Muscle of arm (tissue), 14 donors: ENCODE measurements at places on chromosomes 12 and 14.

DNA sequence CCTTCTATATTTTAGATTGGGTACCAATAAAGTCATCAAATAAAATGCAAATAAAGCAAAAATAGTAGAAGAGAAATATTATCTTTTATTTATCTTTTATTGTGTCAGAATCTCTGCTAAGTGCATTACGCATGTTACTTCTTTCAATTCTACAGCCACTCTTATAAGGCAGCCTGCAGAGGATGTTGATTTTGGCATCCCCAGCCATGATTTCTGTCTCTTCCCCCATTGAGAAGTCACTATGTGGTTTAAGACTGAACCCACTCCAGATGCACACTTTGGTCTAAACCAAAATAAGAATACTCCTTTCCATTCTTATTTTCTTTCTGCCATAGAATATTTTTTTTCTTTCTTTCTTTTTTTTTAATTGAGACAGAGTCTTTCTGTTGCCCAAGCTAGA lies 56.0 kb upstream of the ACSS3 start:
- DNase-seq, result no peak

- DNase-seq, result no peak
These were observed 319.9 kb downstream of the EGLN3 start for GRCh38 chr14:33631021-33631420.

DNA sequence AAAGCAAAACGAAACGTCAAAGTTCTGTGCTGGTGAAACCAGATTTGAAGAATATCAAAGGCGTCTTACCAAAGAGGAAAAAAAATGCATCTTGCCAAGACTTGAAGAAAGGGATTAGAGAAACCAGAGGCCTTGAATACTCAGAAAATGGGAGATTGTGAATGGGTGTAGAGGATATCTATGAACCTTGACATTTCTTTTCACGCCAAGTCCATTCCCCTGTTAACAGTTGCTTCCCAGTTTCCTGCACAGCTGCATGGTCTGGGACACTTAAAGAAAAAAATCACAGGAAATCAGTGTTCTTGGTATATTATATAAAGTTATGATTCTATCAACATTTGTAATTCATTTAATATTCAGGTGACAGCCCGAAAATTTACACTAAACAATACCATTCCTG lies 1.4 kb upstream of the GTF2A1 start:
- peak; percentile 20 for DNase-seq

DNA sequence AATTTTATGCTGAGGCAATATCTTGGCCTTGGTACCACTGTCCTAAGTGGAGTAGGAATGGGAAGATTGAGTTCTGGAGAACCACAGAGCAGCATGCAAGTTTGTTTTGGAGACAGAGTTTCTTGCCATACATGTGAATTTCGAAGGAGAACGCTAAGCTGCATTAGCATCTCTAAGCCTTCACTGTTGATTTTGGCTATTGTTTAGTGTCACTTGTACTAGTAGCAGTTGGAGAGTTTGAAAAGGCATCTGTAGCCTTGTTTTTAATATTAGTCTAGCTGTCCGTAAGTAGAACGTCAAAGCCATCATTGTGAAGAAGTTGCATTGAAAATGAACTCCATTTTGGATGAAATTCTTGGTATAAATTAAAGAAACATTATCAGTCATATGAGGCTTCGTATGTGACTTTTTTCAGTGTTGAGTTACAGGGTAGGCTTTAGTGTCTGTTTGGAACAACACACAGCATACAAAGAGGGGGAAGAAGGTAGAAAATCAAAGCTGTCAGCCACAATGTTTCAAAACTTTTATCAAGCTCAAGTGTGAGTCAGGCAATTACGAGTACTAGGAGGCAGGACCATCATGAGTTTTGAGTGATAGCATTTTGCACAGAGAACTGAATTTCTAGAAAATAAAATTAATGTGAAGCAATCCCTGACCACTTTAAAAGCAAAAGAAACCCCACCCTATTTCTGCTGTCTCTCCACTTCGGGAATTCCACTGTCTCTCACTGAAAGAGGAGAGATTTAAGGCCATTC lies 70.2 kb upstream of the NAV3 start:
- DNase-seq, result no peak

DNA sequence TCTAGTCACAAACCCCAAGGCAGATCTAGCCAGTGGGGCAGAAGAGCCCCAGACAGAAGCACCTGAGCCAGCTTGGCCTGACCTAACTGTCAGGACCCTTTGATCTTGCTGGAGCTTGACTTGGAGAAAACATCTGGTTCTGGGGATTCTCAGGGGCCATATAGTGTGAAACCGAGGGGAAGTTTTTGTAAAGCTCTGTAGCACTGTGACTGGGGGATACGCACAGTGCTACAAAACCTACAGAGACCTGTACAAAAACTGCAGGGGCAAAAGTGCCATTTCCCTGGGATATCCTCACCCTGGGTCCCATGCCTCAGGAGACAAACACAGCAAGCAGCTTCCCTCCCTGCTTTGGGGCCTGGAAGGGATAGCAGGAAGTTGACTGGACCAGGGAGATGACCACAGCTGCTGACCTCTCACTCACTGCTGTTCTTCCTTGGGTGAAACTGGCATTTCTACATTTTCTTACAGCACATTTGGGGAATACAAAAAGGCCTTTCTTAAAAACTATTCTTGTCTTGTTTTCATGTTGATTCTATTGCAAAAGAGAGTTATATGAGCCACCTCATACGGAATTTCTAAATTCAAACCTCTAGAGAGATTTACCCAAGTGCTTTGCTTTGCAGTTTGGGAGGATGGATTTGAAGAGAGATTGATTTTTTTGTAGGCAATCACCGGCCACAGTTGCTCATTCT lies 140.0 kb downstream of the DAD1 start:
- no peak for DNase-seq

GRCh38 chr12:16467272-16467671 lies 119.8 kb downstream of the MGST1 start:
- no peak for DNase-seq

DNA sequence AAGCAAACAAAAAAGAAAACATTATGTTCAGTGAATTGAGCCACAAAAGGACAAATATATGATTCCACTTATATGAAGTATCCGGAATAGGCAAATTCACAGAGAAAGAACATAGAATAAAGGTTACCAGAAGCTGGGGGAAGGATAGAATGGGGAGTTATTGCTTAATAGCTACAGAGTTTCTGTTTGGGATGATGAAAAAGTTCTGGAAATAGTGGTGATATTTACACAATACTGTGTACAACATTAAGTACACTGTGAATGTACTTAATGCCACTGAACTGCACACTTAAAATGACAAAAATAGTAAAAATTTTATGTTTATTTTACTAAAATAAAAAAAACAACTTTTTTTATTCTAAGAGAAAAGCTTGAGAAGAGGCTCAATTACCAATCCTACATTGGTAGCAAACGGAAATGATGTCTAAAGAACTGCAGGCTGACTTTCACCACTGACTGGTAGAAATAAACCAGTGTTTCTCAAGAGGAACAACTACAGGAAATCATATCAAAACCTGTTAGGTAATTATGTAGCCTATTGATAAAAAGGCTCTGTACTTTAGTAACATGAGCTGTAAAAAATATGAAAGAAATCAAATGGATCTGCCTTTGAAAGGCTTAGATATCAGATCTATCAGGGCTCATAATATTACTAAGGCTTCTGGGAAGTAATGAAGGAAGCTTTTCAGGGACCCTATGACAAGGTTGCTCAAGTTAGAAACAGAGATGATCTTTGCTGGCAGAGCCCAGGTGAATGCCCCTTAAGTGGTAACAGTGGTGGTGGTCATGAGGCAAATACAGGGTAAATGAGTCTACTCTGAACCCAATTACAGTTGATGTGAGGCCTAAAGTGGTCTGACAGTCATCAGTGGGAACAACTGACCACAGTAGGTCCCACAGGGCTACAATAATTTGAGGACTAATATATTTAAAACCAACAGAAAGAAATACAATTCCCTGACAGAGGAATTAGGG lies 41.3 kb downstream of the BAZ1A start:
- no peak for DNase-seq

DNA sequence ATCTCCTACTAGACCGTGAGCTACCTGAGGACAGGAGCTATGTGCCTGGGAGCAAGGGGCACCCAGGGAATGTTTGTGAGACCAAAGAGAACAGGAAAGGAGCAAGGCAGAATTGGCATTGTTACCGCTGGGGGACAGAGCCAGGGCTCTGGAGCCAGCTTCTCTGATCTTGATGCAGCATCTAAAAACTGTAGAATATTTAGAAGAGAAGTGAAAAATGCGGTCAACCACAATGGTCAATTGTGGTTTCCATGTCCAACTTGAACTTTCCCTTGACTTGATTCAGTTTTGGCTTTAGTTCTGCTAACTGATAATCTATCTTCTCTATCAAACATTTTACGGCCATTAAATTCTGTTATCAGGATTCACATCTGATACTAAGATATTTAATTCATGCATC lies 201.2 kb downstream of the ANO4 start:
- DNase-seq, result no peak

GRCh38 chr12:115174920-115175319 lies 490.9 kb upstream of the TBX3 start:
- DNase-seq, result no peak

- no peak for DNase-seq
These were observed 3.2 kb downstream of the SUSD6 start for GRCh38 chr14:69614592-69614991.

- DNase-seq, result no peak
These were observed 28.6 kb downstream of the PYM1 start for GRCh38 chr12:55899082-55899481.

GRCh38 chr12:93759512-93760081 lies 82.4 kb downstream of the CRADD start:
- DNase-seq, result no peak

GRCh38 chr14:79906994-79907393 lies 304.3 kb downstream of the DIO2 start:
- no peak for DNase-seq

DNA sequence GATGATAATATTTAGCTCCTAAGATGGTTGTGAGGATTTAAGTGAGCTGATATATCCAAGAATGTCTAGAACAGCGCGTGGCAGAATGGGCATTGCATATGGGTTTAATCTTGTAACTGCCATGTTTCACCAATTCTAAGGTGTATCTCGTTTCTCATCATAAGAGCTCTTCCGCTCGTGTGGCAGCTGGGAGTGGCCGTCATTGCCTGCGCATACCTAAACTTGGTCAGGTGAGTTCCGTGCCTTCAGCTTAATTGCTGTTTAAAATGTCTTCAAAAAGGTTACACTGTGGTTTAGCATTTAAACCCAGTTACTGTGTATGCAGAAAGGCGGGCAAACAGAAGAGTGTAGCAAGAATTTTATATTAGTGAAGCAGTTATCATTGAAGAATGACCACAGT lies 4.5 kb upstream of the AQP2 start:
- no peak for DNase-seq

- no peak for DNase-seq
These were observed 4.7 kb downstream of the SRRM4 start for GRCh38 chr12:118986050-118986449.

- peak; percentile 30 for DNase-seq
These were observed 71.9 kb downstream of the CRACR2A start for GRCh38 chr12:3680919-3681594.

DNA sequence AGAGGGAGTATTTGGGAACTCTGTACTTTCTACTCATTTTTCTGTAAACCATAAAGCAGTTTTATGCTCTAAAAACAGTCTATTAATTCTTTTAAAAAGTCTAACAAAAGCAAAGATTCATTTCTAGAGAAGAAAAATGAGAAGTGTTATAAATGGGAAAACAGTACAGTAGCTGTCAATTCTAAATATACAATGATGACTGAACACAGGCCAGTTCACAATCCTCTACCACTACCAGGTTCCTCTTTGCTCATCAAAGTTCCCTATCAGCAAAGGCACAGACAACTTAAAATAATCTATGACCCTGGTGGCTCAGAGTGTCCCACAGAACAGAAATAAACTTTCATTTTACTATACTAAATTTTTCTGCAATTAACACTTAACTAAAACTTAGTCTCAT lies 12.5 kb downstream of the NAA25 start:
- no peak for DNase-seq

GRCh38 chr12:92513231-92513730 lies 189.5 kb upstream of the PLEKHG7 start:
- DNase-seq, result no peak

GRCh38 chr12:51943346-51943745 lies 8.2 kb upstream of the ACVR1B start:
- DNase-seq, result no peak

DNA sequence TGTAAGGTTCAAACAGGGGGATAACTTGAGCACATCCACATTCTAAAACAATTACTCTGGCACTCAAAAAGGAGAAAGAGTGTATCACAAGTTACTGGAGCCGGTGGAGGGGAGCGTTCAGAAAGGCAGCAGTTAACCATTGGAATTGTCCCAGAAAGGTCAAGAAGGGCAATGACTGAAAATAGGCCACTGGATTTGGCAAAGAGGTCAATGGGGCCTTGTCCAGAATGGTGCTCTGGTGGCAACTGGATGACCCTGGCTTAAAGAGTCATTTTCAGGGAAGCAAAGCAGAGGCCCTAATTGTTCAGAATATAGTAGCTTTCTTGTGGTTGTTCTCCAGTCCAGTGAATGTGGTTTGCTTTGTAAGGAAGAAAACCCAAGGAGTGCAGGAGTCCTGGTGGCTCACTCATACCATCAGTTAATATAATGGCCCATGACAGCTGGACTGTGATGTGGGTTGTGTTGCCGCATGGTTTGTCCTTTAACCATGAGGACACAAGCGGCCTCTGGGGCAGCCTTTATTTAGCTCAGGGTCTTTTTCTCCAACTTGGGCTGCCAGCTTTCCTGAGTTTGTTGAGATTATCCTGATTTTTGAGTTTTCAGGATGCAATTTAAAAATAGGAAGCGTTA lies 142.8 kb upstream of the PELI2 start:
- DNase-seq, result no peak

DNA sequence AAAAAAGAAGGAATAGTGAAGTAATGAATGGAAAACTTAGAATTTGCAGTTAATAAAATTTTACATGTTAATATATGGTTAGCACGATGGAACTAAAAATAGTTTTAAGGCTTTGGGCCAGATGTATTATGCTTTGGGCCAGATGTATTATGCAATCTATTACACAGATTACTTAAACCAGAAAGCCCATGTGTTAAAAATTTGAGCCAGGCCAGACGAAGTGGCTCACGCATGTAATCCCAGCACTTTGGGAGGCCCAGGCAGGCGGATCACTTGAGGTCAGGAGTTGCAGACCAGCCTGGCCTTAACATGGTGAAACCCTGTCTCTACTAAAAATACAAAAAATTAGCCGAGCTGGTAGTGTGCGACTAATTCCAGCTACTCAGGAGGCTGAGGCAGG lies 17.2 kb downstream of the IFT81 start:
- DNase-seq, result peak; percentile 78
